ENCODE measurements at places on chromosomes 13 and 19.

DNA sequence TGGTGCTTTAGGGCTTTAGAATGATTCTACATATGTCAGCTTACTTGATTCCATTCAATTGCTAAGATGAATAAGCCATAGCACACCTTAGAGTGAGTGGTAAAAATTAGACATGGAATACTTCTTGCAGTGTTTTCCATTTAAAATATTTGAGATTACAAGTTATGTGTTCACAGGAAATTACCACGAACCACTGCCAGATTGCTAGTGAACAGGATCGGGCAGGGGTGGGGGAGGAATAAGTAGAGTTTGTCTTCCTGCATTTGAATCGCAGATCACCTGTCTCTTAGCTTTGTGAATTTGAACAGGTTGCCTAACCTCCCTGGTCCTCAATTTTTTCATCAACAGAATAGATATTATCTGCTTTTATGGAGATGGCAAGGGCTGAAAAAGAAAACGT is 124.6 kb downstream of the GGACT start:
- DNase-seq = no peak

- no peak for DNase-seq
Measured at GRCh38 chr13:94799299-94799698, 87.0 kb upstream of the SOX21 start.

GRCh38 chr13:36193151-36193855 is 21.1 kb downstream of the SOHLH2 start:
- no peak for DNase-seq

- peak; percentile 27 for DNase-seq
Measured at GRCh38 chr13:25286308-25286968, 850 bp downstream of the MTMR6 start.

DNA sequence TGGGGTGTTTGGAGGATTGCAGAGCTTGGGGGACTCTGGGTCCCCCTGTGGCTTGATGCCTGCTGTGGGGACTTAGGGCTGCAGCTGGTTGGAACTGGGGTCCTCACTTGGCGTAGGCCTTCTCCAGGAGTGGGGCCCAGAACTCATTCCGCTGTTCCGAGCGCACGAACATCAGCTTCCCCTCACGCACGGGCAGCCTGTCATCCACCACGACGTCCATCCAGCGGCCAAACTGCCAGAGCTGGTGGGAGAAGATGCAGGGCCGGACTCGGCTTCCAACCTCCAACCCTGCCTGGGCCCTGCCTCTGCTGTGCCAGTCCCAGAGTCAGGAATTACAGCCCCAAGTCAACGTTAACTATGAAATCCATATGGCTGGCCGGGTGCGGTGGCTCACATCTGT is 2.6 kb downstream of the CAPN12 start:
- DNase-seq = no peak

- DNase-seq = no peak
Measured at GRCh38 chr19:17860331-17860992, 752 bp downstream of the RPL18A start.

GRCh38 chr19:52963247-52963618 is 552 bp upstream of the ZNF816 start:
- no peak for DNase-seq

- no peak for DNase-seq
Measured at GRCh38 chr19:38183251-38183897, 40.6 kb downstream of the DPF1 start.

DNA sequence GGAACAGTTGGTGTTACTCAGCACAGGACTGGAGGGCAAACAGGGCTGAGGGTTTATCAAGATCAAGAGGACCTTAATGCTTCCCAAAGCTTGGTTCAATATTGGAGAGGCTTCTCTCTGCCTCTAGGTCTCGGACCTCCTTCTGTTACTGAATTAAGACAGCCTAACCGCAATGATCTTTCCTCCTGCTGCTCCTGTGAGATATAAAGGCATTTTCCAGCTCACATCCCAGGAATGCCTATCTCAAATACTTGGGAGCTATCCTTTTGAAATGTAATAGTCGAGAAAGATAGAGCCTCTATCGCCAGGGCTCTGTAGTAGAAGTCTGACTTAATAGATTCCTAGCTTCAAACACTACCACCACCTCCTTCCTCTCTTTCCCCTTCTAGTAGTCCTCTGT is 1475.0 kb downstream of the SLITRK1 start:
- DNase-seq = no peak

DNA sequence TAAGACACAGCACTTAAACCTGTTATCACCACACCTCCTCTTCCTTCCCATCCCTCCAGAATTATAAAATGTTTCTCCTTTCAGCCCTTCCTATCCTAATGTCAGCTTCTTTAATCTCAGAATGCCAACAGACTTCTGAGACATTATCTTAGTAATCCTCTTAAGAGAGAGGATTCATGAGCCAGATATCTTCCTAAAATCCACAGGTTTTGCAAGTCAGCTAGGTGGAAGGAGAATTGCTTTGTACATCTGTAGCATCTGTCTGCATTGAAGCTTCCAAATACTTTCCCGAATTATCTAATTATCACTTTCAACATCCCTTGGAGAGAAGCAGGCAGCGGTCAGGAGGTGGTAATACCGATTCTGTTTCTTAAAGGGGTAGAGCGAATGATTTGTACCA is 179.1 kb downstream of the DCT start:
- DNase-seq = no peak
